Activated T-cell treated with anti-CD3 and anti-CD28 coated beads, Interleukin-2, amount 50 U/mL, for 1 hour (primary cell): ENCODE measurements at places on chromosomes 12 and 14.
A peak's percentile ranks its signal among the peaks of the same experiment; 100 is the strongest.

GRCh38 chr12:100058482-100059029 is 73.8 kb upstream of the ANKS1B start:
- no peak for DNase-seq

DNA sequence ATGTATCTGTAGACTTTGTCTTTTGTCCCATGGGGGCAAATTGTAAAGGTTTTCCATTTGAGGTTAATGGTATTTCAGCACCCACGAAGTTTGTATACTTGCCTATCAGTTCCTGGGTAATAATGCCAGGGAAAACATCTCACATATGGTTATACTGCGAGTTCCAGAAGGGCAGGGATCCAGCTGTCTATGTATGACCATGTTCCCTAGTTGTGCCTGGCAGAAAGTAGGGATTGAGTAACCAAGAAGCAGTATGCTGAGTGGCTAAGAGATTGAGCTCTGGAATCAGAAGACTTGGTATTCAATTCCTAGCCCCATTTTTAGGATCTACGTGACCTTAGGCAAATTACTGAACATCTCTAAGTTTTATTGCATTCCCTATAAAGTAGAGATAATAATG is 173.2 kb upstream of the PWP1 start:
- DNase-seq = no peak

- no peak for DNase-seq
Measured at GRCh38 chr12:5017638-5018348, 25.9 kb upstream of the KCNA5 start.

DNA sequence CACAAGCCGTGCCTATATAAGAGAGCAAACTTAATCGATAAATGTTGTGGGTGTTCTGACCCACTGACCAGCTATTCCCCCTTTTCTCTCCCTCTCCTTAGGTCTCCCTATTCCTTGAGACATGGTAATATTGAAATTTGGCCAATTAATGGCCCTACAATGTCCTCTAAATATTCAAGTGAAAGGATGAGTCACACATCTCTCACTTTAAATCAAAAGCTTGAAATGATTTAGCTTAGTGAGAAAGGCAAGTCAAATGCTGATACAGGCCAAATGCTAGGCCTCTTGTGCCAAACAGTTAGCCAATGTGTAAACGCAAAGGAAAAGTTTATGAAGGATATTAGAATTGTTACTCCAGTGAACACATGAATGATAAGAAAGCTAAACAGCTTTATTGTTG is 102.2 kb upstream of the CPNE8 start:
- no peak for DNase-seq

DNA sequence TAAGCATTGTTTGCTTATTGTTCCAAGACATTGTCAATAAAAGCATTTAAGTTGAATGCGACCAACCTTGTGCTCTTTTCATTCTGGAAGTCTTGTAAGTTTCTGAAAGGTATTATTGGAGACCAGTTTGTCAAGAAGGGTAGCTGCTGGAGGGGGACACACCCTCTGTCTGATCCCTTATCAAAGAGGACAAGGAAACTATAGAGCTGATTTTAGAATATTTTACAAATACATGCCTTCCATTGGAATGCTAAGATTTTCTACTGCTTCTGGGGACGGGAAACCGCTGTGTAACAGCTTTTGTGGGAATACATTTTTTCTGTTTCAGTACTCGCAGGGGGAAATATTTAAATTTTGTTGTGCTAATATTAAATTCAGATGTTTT is 3.5 kb downstream of the FOS start:
- no peak for DNase-seq

- DNase-seq = no peak
Measured at GRCh38 chr12:5621329-5621728, 189.4 kb downstream of the NTF3 start.

GRCh38 chr12:105427883-105428282 is 97.4 kb downstream of the C12orf75 start:
- no peak for DNase-seq

- no peak for DNase-seq
Measured at GRCh38 chr12:22350886-22351285, 16.4 kb upstream of the ST8SIA1 start.

DNA sequence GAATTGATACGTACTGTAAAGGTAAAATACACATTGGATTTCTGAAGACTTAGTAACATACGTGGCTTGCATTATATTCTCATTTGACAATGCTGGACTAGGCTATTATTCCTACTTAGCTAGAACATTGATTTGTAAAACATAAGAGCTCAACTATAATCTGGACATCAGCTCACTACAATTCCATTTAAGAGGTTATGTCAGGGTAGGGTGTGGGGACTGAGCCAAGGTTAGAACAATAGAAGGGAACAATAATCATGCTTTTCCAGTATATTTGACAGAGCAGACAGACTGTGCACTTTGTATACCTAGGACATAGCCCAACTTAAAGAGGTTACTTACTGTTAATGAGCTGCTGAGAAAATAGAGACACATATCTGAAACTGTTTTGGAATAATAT is 10.8 kb downstream of the ZCRB1 start:
- no peak for DNase-seq

DNA sequence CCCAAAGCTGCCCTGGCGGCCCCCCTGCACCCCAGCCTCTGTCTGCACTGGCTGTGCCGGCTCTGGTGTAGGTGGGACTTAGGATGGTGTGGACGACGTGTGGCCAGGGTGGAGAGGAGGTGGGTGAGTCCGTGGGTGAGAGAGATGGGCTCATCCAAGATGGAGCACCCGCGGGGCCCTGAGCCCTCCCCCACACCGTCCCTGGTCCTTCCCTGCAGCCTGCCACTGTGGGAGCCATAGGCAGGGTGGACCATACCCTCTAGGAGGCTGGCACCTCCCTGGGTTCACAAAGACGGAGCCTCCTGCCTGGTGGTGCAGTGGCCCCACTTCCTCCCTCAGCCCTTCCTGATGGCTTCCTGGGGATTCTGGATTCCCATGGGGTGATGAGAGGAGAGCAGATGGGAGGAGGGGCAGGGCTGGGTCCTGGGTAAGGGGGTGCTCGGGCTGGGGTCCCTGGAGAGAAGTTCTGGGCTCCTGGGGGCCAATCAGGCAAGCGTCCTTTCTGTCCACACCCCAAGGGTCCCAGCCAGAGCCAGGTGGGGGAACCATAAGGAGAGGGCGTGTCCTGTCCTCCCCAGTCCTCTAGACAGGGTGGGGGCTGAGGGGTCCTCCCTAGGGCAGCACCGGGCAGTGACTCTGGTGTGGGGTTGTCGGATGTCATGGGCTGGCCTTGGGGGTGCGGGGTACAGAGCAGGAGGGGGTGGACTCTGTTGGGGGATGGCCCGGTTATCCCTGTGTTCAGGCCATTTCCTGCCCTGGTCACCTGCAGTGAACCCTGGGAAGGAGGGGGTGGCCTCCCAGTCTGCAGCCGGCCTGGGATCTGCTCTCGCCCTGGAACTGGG is 384.8 kb downstream of the TMEM121 start:
- DNase-seq = no peak

GRCh38 chr14:90715993-90716392 is 100.2 kb downstream of the TTC7B start:
- DNase-seq = no peak

DNA sequence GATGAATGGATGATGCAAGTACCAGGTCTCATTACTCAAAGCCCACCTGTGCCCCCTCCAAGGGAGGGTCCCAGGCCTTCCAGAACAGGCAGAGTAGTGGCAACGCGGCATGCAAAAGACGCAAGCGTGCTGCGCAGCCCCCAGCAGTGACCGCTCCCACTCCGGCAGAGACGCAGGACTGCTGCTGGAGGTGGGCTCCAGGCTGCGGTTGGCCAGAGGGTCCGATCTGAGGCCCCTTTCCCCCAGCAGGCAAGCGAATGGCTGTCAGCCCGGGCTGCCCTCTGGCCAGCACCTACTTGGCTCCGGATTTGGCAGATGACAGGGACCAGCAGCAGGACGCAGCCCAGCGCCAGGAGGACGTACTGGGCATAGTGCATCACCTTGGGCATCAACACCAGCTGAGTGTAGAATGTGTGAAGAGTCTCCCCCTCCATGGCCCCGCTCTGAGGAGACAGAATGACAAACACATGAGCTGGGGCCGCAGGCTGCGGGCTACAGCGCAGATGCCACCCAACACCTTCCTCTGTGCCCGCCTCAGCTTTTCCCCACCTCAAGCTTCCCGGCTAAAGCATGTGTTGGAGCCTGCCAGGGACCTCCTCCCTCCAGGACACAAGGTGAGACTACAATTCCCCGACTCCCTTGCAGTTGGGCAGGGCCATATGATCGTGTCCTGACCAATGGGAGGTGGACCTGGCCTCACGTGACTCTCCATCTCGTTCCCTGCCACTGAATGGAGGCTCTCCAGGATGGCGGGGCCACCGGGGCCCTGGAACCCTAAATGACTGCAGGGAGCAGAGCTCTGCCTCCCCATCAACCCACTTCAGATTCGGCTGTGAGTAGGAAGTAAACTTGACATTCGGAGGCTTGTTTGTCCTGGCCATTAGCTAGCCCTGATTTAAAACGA is 77.4 kb downstream of the SCARB1 start:
- DNase-seq = no peak

- no peak for DNase-seq
Measured at GRCh38 chr12:126493366-126494108, 1428.3 kb downstream of the AACS start.

DNA sequence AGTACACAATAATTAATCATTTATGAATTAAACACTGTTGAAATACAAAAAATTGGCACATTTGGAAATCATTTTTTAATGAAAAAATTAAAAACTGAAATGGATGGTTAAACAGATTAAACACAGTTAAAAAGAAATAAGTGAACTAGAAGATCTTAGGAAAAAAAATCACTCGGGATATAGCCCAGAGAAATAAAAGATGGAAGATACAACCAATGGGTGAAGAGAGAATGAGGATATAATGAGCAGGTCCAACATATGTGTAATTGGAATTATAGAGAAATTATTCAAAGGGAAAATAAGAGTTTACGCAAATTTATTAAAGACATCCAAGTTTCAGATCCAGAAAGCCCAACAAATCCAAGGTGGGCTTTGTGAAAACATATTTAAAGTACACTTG is 6.1 kb downstream of the GPR137C start:
- no peak for DNase-seq

GRCh38 chr14:103676881-103677675 is 38.2 kb downstream of the XRCC3 start:
- DNase-seq = no peak

- no peak for DNase-seq
Measured at GRCh38 chr12:33817713-33818112, 204.6 kb upstream of the ALG10 start.

DNA sequence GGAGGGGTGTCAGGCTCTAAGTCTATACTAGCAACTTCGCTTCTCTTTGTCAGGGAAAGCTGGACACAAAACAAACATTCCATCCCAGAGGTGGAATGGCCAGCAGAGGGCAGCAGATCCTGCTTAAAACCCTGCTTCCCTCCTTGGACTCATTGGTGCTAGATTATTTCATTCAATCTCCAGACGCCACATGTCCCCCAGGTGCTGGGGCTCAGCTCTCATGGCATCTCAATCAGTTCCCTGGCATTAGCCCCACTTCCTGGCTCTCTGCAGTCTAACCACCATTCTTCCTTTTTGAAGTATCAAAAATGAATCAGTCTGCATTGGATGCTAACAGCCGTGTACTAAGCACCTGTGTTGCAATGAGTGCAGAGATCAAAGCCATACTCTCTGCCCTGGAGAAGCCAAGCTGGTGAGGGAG is 8.1 kb upstream of the PPP1R1A start:
- DNase-seq = peak; percentile 65

GRCh38 chr14:85115921-85116320 is 414.0 kb upstream of the FLRT2 start:
- DNase-seq = no peak

DNA sequence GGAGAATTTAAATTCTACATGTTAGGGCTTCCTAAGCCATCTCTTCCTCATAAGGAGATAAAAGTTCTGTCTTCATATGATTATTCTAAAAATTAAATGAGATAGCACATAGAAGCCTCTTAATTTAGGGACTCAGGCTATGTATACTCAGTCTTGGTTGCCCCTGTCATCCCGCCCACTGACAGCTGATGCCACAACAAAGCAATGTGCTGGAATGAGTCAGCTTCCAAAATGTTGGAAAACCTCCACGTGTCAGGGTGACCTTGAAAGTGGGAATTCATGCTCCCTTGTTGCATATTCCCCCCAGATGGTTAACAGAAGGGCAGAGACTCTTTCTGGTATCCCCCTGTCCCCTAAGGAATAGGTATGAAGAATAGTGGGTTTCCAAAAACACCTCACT is 238.0 kb upstream of the DDHD1 start:
- DNase-seq = no peak
